ENCODE measurements at places on chromosomes 3 and 15.

GRCh38 chr3:128879125-128879969, at the start of gene ACAD9:
Gene ACAD9, plus strand, starts transcription at chr3:128879620. Its CDS starts 72 bp downstream, at chr3:128879692.
- DNase-seq = peak; percentile 90

DNA sequence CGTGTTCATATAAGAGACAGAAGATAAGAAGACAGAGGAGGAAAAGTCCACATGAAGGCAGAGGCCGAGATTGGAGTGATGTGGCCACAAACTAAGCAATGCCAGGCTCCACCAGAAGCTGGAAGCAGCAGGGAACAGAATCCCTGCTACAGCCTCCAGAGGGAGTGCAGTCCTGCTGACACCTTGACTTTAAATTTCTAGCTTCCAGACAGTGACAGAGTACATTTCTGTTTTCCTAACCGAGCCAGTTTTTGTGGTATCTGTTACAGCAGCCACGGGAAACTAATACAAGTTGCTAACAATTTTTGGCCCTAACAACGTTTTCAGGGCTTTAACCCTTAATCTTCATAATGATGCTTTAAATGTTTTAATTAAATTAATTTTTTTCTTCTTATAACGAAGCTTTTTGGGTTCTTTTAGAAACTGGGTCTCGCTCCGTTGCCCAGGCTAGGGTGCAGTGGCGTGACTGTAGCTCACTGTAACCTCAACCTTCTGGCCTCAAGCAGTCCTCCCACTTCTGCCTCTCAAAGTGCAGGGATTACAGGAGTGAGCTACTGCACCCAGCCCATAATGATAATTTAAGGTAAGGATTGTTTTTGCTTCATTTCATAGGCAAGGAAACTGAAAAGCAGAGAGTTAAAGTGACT, 202.3 kb upstream of the PROK2 start:
- DNase-seq = no peak

DNA sequence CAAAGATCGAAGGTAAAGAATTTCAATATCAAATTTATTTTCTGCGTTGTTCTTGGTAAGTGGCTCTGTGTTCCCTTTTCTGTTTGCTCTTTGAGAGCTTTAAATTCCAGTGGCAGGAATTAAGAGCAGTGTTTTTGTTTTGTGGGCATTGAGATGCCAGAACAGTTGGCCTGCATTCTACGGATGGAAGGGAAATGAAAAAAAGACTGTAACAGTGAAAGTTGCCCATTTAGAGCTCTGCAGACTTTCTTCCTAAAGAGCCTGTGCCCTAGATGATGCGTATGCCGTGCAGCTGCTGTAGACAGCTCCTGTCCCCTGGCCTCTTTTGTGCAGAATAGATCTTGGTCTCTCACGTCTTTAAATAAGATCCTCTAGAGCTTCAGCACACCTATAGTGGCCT, 58.8 kb downstream of the KAT2B start:
- DNase-seq = no peak

- no peak for DNase-seq
These were observed 38.3 kb downstream of the HMG20A start for GRCh38 chr15:77459031-77459430.

DNA sequence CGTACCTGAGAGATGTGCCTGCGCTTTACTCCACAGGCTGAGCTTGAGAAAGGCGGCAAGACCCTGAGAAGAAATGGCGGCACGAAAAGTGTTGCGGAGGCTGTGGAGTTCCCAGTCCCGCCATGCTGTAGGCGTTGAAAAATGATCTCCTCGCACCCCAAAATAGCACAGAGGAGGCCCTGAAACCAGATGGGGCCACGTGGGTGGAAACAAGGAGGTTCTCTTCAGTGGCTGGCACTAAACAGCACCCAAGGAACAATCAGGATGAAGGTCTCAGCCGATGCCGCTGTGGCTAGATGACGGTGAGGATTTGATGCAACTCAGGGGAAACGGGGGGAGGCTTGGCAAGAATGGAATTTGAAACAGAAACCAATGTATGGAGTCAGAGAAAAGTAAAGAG, 57.3 kb downstream of the TMEM212 start:
- no peak for DNase-seq

GRCh38 chr3:13561967-13562366, 13.0 kb downstream of the FBLN2 start:
- DNase-seq = no peak

DNA sequence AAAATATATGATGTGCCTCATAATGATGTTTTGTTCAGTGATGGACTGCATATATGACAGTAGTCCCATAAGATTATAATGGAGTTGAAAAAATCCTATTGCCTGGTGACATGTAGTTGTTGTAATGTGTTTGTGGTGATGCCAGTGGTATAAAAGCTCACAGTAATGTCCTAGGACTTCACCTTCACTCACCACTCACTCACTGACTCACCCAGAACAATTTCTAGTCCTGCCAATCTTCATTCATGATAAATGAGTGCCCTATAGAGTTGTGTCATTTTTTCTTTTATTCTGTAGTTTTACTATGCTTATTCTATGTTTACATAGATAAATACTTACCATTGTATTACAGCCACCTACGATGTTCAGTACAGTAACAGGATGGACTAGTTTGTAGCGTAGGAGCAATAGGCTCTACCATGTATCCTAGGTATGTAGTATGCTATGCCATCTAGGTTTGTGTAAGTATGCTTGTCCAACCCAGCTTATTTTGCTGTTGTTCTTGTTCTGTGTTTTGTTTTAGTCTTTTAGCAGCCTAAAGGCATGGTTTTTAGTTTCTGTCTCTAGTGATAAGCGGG, 88.5 kb upstream of the LRRFIP2 start:
- no peak for DNase-seq

GRCh38 chr15:61057376-61057775, 171.7 kb downstream of the RORA start:
- no peak for DNase-seq

GRCh38 chr15:42110367-42110766, 16.0 kb upstream of the PLA2G4D start:
- no peak for DNase-seq

DNA sequence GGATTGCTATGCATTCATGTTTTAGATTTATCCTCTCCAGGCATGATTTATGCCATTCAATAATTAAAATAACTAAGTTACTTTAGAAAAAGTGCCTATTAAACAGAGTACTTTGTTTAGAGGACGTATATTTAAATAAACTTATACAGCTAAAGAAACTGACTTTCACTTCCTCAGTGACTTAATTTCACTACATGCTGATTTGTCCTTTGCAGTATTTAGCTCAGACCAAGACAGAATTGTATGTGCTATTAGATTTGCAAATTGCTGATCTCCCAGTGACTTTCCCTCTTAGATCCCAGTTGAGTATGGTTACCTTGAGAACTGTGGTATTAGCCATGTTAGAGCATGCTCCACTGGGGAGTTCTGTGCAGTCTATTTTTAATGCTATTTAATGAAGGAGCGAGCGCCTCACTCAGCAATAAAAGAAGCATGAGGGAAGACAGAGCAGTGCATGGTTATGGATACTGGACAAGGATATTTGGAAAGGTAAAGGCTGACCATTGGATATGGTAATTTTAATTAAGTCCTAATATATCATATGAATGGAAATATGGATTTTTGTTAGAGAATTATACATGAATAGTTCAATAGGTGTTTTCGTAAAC, 2.7 kb downstream of the ARPP21 start:
- DNase-seq = no peak

DNA sequence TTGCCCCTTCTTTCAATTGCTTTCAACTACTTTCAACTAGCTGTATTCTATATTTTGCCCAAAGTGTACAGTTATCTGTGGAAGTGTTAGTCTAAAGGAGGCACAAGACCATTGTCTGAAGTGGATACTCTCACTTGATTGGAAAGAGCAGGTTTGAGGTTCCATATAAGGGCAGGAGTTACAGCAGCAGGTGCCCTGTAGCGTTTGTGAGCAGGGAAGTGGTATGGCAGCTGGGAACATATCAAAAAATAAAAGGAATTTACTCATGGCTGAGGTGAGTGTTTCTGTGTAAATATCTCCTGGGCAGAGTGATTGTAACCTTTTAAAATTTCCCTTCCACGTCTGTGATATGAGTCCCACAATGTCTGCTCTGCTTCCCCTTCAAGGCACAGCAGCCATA, 38.5 kb upstream of the DNAJC13 start:
- DNase-seq = no peak

- DNase-seq = no peak
These were observed 43.1 kb downstream of the IGF2BP2 start for GRCh38 chr3:185781759-185782158.

- no peak for DNase-seq
These were observed 32.8 kb upstream of the UBE2E2 start for GRCh38 chr3:23170291-23170690.

- no peak for DNase-seq
These were observed 27.5 kb downstream of the DNAJB8 start for GRCh38 chr3:128439226-128439625.

DNA sequence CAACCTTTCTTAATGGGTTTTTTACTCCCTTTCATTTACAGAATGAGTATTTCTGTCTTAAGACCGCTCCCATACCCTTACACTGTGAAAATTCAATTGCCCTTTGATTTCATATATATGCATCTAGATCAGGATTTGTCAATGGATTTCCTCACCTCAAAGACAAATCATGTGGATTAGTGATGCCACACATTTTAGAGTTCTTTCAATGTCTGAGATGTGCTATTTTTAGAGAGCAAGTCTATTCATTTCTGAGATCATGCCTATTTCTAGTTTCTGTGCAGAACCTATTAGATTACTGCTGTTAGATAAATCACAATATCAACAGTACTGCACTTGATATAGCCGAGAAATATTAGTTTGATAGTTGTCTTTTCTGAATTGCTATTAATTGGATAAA, 137.3 kb downstream of the GABRB3 start:
- no peak for DNase-seq

- no peak for DNase-seq
These were observed 148.7 kb downstream of the ALCAM start for GRCh38 chr3:105515372-105515771.

- no peak for DNase-seq
These were observed 14.4 kb upstream of the TKT start for GRCh38 chr3:53269888-53270880.

DNA sequence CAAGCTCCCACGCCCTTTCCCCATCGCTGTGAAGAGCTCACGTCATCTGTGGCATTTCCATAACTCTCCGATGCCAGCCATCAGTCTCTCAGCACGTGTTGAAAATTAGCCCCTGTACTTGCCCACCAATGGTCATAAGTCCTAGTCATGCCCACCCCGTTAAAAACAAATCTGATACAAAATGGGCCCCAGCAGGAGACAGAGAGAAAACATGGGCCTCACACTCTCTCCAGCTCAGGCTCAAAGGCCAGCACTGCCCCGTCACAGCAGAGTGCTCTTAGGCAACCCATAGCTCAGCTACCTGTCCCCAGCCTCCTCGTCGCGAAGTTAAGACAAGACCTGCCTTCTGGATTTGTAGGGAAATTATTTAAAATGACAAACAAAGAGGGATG, 5.2 kb downstream of the GOLGA8B start:
- no peak for DNase-seq

GRCh38 chr3:51712038-51712420, 5.2 kb downstream of the GRM2 start:
- no peak for DNase-seq

DNA sequence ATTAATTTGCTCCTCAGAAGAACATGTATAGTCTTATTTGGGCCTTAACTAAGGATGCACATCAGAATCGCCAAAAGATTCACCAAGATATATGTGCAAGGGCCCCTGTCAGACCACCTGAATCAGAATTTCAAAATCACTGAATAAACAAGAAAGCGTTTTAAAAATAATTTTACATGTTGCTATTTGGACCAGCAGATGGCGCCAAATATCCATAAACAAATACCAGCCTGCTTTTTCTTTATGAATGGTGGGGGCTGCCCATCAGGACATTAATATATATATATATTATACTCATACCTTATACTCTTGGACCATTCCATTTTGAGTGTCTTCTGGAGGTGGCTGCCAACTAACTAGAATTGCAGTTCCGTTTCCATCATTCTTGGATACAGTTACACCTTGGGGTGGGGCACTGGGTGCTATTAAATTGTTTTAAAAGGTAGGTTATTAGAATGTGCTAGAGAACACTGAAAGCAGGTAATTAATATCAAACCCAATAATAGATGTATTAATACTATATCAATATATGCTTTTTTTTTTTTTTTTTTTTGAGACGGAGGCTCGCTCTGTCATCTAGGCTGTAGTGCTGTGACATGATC, 1108.3 kb downstream of the ROBO1 start:
- DNase-seq = no peak

- DNase-seq = no peak
These were observed 73.0 kb upstream of the ETV5 start for GRCh38 chr3:186181901-186182300.

DNA sequence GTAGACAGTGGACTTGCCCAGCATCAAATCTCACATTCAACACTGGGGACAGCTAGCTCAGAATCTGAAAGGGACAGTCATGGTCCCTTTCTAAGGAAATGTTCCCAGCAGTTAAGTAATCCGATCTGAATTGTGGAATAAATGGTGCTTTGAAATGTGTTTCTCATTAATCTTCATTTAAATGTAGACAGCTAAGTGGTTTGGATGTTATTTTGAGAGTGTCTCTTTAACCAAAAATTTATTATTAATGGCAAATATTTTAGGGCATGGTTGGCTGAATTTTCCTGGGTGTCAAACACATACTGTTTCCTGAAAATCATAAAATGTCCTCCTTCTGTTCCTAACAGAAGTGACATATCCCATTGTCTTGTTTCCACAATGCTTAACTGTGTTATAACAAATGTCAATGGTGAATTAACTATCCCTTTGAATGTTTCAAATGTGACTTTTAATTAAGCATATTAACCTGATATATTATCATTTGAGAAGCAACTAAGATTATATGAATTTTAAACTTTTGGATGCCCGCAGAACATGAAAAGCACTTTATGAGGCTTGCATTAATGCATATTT, 210.8 kb downstream of the CHST2 start:
- DNase-seq = no peak

DNA sequence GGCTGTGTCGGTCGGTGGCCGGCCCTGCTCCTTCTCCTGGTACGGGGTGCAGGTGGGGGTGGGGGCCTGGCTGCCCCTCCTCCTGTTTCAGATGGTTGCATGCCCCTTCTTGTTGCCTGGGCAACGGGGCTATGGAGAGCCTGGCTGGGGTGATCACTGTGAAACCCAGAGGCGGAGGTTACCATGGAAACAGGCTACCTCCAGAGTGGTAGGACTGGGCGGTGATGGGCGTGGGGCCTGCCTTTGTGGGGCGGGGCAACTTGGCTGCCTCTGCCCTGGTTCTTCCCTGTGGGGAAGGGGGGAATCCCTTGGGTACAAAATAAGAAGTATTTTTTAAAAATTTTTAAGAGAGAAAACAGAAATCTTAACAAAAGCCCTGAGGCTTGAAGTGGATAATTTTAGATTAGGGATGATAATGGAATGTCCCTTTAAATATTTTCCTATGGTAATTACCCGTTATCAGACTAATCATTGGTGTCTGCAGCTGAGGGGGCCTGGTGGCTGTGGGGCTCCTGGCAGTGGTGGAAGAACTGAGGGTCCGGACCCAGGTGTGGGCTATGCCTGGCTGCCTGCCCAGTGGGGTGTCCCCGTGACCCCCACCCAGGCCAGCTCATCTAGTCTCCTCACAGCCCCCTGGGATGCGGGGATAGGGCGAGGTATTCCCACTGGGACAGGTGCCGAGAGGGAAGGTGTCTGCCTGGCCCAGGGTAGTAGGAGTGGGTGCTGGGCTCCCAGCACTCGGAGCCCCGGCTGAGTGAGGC, 32.5 kb downstream of the PLXNA1 start:
- no peak for DNase-seq
